ENCODE measurements at places on chromosomes 3 and 15.

GRCh38 chr3:140122183-140122582, 187.2 kb downstream of the CLSTN2 start:
- no peak for DNase-seq

GRCh38 chr3:132709761-132710160, 12.4 kb downstream of the NPHP3 start:
- no peak for DNase-seq

DNA sequence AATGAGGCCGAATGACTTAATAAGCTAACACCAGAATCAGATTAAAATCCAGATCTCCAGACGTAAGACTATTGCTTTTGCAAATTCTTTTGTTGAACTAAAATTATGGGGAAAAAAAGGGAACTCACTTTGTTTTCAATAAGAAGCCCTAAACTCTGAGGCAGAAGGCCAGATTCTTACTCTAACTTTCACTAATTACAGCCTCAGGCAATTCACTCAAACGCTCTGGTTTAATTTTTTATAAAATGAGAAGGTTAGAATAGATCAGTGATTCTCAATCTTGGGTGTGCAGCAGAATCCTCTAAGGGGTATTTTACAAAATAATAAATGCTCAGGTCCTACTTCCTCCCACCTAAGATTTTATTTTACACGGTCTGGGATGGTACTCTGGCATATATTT, 38.1 kb downstream of the C3orf70 start:
- no peak for DNase-seq

GRCh38 chr3:112561484-112561733, 353 bp downstream of the ATG3 start:
- DNase-seq, result no peak

- no peak for DNase-seq
These were observed 33.0 kb downstream of the RBPMS2 start for GRCh38 chr15:64742385-64742784.

DNA sequence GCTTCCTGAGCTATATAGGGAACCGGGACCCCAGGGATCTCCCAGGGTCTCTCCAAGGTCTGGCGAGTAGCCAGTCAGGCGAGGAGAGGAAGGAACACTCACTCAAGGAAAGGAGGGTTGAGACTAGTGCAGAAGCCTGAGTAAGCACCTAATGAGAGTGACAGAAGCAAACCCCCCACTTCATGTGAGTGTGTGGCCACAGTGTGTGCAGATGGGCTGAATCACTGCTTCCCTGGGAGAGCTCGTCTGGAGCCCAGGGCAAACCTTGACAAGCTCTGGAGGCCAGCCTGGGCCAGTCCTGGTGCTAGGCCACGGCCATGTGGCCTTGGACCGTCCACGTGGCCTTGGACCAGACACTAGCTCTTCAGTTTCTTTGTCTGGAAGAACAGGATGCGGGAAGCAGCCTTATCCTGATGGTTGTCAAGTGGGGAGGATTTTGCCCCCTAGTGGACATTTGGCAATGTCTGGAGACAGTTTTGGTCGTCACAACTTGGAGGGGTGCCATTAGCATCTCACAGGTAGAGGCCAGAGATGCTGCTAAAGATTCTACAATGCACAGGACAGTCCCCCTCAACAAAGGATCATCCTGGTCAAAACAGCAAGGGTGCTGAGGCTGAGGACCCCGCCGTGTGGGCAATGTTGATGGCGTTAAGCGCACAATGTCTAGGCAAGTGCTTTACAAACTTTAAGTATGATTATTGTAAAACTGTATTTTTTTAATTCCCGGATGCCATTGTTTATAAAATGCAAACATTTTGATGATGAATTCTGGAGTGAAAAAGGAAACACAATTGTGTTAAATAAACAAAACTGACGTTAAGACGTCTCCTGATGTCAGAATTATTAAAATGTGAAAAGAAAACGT, 34.8 kb upstream of the CTSH start:
- DNase-seq, result peak; percentile 84

DNA sequence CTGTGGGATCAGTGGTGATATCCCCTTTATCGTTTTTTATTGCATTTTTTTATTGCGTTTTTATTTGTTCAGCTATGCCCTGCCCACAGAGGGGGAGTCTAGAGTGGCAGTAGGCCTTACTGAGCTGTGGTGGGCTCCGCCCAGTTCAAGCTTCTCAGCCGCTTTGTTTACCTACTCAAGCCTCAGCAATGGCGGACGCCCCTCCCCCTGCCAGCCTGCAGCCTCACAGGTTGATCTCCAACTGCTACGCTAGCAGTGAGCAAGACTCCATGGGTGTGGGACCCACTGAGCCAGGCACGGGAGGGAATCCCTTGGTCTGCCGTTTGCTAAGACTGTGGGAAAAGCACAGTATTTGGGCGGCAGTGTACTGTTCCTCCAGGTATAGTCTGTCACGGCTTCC, 500.6 kb upstream of the MCTP2 start:
- no peak for DNase-seq

DNA sequence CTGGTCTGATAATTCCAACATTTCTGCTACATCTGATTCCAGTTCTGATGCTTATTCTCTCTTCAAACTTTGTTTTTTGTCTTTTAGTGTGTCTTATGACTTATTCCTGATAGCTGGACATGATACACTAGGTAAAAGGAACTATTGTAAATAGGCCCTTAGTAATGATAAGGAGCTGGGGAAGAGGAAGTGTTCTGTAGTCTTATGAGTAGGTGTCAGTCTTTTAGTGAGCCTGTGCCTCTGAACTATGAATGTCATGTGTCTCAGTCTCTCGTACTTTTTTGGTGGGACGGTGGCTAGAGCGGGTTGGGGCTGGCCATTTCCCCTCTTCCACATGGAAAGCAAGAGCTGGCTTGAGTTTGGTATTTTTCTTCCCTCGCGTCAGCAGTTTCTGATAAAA, 41.2 kb downstream of the PCCB start:
- DNase-seq, result no peak

GRCh38 chr3:169496402-169496801, 167.1 kb downstream of the MECOM start:
- DNase-seq, result no peak

DNA sequence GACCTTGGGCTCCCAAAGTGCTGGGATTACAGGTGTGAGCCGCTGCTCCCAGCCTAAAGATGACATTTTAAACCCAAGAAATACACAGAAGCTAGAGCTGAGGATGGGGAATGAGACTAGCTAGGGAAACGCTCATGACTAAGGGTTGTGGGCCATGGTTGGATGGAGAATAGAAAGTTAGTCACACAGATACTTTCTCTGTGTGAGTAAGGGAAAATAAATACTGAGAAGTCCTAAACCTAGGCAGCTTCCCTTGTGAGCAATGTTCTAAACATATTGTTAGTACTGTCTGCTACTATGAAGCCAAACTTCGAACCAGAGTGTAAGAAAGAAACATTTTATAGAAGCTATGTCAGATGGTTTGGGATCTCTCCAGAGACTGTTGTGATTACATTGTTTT, 304.8 kb upstream of the STAC start:
- no peak for DNase-seq

DNA sequence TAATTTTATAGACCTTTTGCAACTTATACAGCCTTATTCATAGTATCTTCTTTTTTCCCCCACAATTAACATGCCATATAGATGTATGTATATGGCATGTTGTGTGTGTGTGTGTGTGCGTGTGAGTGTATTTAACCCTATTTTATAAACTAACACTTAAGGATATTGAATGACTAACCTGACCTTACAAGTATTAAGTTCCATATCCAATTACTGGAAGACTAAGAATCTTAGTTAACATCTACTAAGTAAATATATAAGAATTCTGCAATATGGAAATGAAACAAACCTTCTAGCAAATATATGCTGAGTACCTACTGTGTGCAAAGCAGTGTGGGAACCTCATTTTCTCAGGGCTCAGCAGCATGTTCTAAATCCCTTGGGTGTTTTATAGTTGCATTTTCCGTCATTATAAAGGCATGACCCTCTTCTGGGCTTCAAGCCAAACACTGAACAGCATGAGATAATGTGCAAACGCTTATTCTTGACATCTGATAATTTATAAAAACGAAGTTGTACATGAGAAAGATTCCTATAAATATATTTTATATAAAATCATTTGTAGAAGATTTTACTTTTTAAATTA, 105.5 kb downstream of the NLGN1 start:
- no peak for DNase-seq

GRCh38 chr15:25177955-25178801, 223.4 kb downstream of the SNRPN start:
- DNase-seq, result peak; percentile 7

DNA sequence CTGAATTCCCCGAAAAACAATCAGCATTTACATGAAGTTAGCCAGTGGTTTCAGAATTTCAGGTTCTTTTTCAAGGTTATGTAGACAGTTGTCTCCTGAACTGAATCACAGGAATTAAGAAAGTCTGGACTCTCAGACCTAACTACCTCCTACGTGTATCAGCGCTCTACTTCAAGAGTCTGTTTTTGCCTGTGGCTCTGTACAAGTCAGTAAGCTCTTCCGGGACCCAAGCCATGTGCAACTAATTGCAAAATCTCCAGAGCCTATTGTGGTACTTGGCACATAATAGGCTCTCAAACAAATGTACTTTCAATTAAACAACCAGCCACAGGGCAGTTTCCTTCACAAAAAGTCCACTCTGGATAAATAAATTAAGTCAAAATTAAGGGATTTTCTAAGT, 414.2 kb downstream of the PDCD6IP start:
- DNase-seq, result no peak

DNA sequence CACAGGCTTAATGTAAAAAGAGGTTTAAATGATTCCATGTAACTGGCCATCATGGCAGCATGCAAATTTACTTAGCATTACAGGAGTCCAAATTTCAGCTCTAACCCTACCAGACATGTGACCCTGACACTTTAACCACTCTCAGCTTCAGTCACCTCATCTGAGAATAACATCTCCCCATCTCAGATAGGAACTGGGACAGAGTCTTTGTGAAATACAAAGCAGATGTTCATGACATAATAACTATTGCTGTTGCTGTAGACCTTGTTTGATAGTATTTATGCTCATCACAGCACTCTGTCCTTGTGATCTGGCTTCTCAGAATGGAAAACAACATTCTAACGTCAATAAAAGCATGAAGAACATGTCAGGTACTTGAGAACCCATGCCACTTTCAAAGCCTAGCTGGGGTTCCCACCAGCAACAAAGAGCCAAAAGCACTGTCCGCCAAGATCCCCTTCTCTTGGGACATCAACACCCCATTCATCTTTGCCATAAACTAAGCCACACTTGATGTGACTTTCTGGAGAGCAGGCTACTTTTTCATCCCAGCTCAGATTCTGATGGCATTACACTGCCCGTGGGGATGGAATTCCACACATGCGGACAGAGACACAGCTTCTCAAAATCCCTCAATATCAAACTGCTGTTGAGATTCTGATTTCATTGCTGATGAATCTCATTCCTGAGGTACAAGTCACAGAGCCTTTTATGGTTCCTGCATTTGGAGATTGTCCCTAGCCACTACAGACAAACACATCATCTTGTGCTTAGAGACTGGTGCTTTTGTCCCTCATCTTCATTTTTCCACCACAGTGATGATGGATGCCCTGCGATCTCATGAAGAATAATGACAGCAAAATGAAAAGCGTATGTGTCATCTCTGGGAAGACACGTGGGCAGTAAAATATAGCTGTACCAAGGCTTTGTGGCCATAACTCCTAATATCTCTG, 202.7 kb downstream of the TNIK start:
- no peak for DNase-seq

DNA sequence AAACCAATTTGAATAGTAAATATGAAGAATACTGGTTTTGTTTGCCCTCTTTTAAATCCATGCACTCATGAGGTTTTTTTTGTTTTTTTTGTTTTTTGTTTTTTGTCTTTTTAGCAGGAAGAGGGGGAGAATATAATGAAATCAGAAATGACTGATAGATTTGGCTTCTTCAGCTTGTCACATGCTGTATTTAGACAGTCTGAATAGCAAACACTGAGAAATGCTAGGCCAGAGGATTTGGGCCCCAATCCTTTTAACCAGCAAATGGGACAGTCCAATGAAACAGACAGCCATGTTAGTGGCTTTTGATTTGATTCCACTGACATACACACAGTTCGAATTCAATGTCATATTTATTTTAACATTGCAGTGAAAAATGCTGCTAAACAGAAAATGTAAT, 14.2 kb upstream of the CEP152 start:
- DNase-seq, result no peak

DNA sequence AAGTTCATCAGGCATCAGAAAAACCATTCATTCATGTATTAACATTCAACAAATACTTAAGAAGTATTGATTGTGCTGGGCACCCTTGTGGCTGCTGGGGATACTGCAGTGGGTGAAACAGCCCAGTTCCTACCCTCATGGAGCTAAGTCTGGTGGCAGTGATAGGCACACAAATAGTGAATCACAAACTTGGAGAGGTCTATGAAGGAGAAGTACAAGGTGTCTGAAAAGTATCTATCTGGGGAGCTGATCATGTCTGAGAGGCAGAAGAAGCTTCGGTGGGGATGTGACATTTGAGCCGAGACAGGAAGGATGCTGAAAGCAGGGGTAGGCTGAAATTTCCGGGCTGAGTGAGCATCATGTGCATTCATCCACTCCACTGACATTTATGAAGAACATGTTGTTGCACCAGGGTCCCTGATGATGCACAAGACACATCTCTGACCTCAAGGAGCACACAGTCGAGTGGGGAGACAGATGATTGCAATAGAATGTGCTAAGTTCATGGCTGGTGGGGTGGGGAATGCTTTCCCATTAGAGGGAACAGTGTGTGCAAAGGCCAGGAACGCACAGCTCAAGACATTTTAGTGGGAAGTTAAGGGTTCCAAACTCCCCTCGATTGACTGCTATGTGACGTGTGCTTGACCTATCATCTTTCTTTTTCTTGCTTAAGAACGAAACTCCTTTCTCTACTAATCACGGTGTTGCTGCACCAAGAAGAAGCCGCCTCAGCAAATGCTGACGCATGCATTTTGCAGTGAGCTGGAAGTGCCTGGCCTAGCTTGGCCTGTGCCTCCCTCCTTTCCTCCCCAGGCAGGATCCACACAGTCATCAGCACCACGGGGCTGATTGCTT, 309.1 kb upstream of the ICE2 start:
- no peak for DNase-seq

DNA sequence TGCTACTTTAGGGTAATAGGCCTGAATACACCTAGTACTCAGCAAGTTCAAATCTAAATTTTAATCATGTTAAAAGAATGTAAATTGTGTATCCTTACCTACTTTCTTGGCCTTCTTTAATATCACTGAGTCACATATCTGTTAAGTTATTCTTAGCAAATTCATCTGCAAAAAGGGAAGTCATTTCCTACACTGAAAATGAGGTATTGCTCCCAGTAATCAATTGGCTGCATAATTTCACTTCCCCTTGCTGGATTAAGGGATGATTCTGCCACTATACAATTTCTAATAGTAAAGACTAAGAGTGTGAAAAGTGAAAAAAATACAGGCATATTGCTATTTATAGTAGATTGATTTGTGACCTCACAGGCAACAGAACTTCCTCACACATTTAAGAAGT, 47.8 kb downstream of the CCDC54 start:
- DNase-seq, result no peak

GRCh38 chr15:80662129-80662528, 33.0 kb upstream of the ABHD17C start:
- no peak for DNase-seq

- no peak for DNase-seq
These were observed 249.1 kb downstream of the UACA start for GRCh38 chr15:70514251-70514650.

Measured in H9 (cell line).